Left cardiac atrium (tissue), 4 donors: ENCODE measurements at places on chromosomes 16 and 17. TPM values are rescaled to one million over a fixed set of nuclear protein-coding genes. Genes with fewer than 3 reads are reported as not detected.
A peak's percentile ranks its signal among the peaks of the same experiment; 100 is the strongest.

GRCh38 chr16:70434484-70435260 is 4.2 kb downstream of the ST3GAL2 start:
- no peak for DNase-seq

GRCh38 chr16:81349608-81350305 is 35.0 kb downstream of the GAN start:
- no peak for DNase-seq

- no peak for DNase-seq
Observed at GRCh38 chr17:16930571-16931317, 41.2 kb downstream of the TNFRSF13B start.

SLC13A2 gene
- total RNA-seq, result not detected

DNA sequence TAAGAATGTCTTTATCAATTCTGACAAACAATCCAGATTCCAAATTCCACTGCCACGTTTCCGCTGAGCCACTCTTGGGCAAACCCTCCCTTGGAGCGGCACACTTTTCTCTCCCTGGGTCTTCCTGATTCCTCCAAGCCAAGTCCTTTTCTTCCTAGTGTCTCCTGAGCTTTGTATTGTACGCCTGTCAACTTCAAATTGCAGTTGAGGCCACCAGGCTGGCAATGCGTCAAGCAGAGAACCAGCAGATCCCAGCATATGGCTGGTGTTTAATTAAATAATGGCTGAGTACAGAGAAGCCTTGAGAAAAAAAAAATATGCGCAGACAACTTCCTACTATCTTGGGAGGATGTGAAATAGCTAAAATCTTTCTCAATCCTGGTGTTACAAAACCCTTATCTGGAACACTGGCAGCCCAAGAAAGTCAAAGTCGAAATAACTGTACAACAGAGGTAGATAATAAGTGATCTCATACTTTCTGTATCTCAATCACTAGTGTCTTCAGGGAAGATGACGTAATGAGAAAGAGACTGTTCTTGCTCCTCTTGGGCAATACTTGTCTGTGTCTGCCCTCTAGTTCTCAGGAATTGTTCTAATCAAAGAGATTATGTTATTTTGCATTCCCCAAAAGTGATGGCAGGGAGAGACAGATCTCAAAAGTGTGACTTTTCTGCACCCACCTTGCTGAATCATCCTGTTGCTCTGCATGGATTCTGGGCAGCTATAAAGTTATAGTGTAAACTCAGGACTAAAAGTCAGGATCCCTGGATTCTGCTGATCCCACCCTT is 15.0 kb downstream of the SMIM36 start:
- peak; percentile 33 for DNase-seq

- DNase-seq, result peak; percentile 81
Observed at GRCh38 chr16:72832621-72833248, 215.2 kb downstream of the ZFHX3 start.

- no peak for DNase-seq
Observed at GRCh38 chr16:15601212-15601879, 41.6 kb downstream of the MARF1 start.

GRCh38 chr16:86554599-86554916 is 477 bp downstream of the MTHFSD start:
- no peak for DNase-seq

- DNase-seq, result no peak
Observed at GRCh38 chr16:66569827-66570405, 3.7 kb downstream of the CMTM1 start.

TRIM25 gene
- total RNA-seq, result 30.3 TPM

DNA sequence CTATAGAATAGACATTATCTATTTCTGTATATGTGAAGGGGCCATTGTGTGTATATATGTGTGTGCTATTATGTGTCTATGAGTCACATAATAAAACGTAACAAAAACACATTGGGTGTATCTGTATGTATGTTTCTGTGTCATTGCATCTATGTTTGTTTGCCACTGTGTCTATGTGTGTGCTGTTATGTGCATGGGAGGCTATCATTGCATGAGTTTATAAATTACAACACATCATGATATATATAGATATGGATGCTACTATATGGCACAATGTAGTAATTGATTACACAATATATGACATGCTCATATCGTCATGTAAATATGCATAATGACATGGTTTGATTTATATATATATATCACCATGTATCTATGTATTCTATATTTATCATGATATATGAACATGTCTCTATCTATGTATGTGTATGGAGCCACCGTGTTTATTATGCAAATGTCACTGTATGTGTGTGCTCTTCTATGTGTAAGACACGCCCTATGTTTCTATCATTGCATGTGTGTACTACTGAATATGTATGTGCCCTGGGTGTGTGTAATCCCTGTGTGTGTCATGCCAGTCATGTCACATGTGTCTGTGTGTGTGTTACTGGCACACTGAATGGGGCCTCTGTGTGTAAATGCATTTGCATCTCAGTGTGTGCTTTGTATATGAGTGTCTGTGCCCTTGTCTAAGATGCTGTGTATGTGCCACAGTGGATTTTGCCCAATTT is 1.4 kb upstream of the TSPOAP1 start:
- DNase-seq, result no peak

- DNase-seq, result no peak
Observed at GRCh38 chr17:62592341-62593099, 35.0 kb upstream of the MRC2 start.

GRCh38 chr17:19237389-19238166 is 412 bp downstream of the EPN2 start:
- DNase-seq, result peak; percentile 61

GRCh38 chr16:83271970-83272575 is 535.7 kb upstream of the HSBP1 start:
- DNase-seq, result no peak

- no peak for DNase-seq
Observed at GRCh38 chr16:63684149-63685101, 1437.4 kb downstream of the CDH11 start.

ZMYND15 gene
- 0.21 TPM for total RNA-seq

KRT33A gene
- not detected for total RNA-seq

- no peak for DNase-seq
Observed at GRCh38 chr16:77569406-77569805, 134.6 kb upstream of the ADAMTS18 start.

KRT15 gene
- total RNA-seq, result 0.24 TPM

NDUFB10 gene
- total RNA-seq, result 435 TPM

GPR142 gene
- not detected for total RNA-seq

KCTD11 gene
- total RNA-seq, result 5.3 TPM

GRCh38 chr16:66480265-66481080 is 53.4 kb downstream of the BEAN1 start:
- DNase-seq, result no peak

- DNase-seq, result no peak
Observed at GRCh38 chr17:47928415-47928814, 13.0 kb upstream of the PNPO start.

DNA sequence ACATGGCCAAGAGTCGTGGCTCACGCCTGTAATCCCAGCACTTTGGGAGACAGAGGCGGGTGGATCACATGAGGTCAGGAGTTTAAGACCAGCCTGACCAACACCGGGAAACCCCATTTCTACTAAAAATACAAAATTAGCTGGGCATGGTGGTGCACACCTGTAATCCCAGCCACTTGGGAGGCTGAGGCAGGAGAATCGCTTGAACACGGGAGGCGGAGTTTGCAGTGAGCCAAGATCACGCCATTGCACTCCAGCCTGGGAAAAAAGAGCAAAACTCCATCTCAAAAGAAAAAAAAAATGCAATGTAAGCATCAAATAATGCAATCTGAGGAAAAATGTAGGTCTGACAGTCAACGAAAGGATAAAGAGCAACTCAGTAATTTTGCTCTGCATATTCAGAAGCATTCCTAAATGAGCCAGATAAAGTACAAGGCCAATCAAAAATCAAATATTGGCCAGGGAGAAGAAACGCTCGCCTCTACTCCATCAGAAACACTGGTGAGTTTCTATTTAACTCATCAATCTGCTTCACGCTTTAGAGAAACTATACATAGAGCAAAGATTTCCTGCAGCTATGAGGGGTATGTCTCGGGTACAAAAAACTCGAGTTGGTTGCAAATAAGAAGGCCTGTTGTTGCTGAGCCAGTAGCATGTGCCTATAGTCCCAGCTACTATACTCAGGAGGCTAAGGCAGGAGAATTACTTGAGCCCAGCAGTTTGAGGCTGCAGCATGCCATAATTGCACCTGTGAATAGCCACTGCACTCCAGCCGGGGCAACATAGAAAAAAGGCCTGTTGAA is 3.7 kb downstream of the TXNDC11 start:
- no peak for DNase-seq

MYH8 gene
- not detected for total RNA-seq

DNA sequence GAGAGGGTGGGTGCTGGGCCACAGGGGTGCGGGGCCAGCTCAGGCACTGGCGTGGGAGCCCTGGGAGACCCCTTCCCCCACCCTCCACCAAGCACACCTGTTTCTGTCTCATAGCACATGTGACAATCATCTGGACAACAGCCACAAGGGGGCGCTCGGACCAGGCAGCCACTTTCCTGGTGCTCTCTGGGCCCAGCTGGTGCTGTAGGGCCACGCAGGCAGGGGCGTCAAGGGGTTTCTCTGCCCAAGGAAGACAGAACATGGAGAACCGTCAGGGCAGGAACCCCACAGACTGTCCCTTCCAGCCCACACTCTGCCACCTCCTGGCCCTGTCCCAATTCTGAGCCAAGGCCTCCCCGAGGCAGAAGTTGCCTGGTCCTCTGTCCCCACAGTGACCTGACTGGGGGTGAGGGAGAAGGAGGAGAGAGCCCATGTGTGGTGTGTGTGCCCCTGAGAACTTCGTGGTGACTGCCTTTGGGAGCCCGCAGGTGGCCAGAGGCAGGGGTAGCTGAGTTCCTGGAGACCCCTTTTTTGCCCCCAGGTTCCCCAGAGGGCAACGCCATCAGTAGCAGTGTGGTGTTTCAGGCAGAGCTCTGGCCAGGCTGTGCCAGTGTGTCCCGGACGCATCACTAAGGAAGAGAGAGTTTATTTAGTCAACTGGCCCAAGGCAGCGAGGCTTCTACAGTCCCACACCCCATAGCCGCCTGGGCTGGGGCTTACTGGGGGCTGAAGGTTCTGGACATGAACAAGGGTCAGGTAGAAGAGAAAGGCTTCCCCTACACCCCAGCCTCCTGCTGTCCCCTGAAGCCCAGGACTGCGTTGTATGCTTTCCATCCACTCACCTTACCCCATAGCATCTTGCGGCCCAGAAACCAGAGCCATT is 3.1 kb upstream of the SETD6 start:
- peak; percentile 79 for DNase-seq

GRCh38 chr17:80337195-80337895 is 76.7 kb downstream of the RNF213 start:
- no peak for DNase-seq

CDK12 gene
- 23.7 TPM for total RNA-seq

CHMP1A gene
- 41.7 TPM for total RNA-seq

GRCh38 chr17:73722165-73722564 is 77.9 kb upstream of the SDK2 start:
- DNase-seq, result no peak

- DNase-seq, result no peak
Observed at GRCh38 chr16:30446203-30446595, 525 bp upstream of the SEPHS2 start.

GRCh38 chr16:55130911-55131310 is 193.1 kb upstream of the IRX6 start:
- no peak for DNase-seq

- no peak for DNase-seq
Observed at GRCh38 chr17:49878931-49879904, 31.3 kb upstream of the TAC4 start.

- no peak for DNase-seq
Observed at GRCh38 chr17:77740481-77740880, 218.0 kb upstream of the TNRC6C start.

GRCh38 chr16:73326770-73327470 is 279.0 kb upstream of the ZFHX3 start:
- DNase-seq, result no peak

TEKT5 gene
- total RNA-seq, result not detected

TBC1D3E gene
- total RNA-seq, result not detected

- no peak for DNase-seq
Observed at GRCh38 chr17:14744761-14745473, 444.0 kb downstream of the HS3ST3B1 start.

FLOT2 gene
- 89.9 TPM for total RNA-seq

CD79B gene
- total RNA-seq, result 7.5 TPM

TMEM107 gene
- 6.8 TPM for total RNA-seq

DNA sequence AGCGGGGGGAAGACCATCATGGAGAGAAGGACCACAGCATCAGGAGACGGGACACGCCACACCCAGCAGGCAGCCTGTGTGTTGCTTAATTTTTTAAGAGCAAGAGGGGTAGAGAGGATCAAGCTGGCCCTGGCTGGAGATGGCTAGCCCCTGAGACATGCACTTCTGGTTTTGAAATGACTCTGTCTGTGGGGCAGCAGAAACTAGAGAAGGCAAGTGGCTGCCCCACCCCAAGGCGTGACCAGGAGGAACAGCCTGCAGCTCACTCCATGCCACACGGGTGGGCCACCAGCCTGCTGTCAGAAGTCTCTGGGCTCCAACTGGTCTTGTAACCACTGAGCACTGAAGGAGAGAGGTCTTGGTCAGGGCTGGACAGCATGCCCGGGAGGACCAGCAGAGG is 75.5 kb downstream of the SOCS1 start:
- no peak for DNase-seq

GRCh38 chr16:31114468-31114867 is 3.0 kb upstream of the KAT8 start:
- DNase-seq, result no peak

DNA sequence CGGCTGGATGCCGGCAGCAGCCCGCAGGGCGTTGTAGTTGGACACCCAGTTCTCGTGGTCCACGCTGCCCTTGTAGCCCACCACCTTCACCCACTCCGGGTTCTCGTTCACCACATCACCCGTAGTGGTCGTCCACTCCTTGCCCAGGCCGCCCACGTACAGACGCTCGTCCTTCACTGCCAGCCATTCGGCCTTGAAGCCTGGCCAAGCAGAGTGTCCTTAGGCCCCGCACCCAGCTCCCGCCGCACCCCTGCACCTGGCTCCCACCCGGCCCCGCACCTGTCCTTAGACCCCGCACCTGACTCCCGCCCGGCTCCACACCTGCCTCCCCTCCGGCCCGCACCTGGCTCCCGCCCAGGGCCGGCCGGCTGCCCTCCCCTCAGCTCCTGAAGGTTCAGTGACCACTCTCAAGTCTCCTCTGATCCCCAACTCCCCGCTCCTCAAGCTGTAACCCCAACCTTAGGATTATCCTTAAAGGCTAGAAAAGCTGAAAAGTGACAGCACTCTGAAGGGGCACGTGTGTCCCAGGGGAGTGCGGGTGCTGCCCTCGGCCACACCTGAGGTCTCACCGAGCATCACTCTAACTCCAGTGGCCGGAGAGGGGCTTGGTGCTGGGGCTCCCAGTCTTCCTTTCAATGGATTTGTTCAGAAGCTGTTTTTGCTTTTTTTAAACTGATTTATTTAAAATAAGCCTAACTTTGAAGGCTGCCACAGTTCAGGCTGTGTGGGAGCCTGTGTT is 14.4 kb downstream of the CANT1 start:
- no peak for DNase-seq

DNA sequence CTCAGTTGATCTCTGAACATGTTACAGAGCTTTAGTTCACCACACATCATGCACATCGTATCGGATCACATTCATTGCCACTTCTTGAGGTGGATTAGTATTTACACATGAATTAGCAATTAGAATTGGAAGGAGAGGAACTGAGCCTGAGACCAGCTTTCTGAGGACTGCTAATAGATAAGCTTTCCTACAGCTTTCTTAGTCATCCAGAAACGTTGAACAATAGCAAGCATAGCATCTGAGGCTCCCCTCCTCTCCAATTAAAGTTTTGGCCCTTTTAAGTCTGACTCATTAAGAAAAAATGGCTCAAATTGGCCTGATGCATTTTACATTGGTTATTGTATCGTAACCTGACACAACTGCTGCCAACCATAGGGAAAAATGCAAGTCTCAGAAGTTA is 1130.4 kb downstream of the CDH8 start:
- DNase-seq, result no peak
